ENCODE measurements at places on chromosomes 7 and 10.

- no peak for DNase-seq
Observed at GRCh38 chr7:94834359-94834758, 73.0 kb upstream of the PPP1R9A start.

DNA sequence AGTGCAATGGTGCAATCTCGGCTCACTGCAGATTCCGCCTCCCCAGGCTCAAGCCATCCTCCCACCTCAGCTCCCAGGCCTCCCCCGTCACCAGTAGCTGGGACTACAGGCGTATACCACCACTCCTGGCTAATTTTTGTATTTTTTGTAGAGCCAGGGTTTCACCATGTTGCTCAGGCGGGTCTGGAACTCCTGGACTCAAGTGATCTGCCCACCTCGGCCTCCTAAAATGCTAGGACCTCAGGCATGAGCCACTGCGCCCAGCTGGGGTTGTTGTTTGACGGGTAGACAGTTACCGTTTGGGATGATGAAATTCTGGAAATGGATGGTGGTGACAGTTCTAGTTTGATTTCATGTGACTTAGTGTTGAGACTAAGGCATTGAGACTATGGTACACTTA, 15.3 kb downstream of the CALML3 start:
- no peak for DNase-seq

- DNase-seq: no peak
Observed at GRCh38 chr10:123149162-123149567, 1.2 kb downstream of the HMX2 start.

GRCh38 chr7:108094346-108094745, 35.8 kb downstream of the LAMB4 start:
- no peak for DNase-seq

- DNase-seq: peak; percentile 75
Observed at GRCh38 chr7:150830937-150831336, 21.4 kb upstream of the AOC1 start.

GRCh38 chr7:98875501-98875900, 2.8 kb upstream of the TRRAP start:
- no peak for DNase-seq

DNA sequence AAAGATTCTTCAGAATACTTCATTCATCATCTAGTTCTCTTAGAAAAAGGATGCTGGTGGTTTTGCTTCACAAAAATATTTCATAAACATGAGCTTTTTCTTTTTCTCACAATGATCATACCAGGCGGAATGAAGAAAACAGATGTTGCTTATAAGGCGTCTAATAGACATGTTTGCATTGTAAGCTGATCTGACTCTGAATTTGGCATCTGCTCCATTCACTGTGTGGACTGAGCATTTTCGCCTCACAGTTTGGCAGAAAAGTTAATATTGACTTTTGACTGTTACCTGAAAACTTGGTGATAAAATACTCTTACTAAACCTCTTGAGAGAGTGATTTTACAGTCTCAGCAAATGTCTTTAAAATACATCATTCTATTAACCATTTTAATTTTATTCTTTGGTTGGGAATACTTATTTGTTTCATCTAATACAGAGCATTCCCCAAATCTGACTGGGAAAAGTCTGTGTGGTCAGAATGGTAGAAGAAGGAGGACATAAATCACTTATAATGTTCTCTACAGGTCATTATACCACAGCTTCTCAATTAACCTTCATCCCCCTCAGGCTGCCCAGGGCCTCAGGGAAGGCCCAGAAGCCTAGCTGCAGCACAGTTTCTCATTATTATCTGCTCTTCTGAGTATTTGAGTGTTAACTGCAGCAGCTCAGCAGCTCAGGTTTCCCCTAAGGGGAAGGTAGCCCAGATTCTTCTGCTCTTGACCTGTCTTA, 121.6 kb upstream of the KAT6B start:
- peak; percentile 56 for DNase-seq

DNA sequence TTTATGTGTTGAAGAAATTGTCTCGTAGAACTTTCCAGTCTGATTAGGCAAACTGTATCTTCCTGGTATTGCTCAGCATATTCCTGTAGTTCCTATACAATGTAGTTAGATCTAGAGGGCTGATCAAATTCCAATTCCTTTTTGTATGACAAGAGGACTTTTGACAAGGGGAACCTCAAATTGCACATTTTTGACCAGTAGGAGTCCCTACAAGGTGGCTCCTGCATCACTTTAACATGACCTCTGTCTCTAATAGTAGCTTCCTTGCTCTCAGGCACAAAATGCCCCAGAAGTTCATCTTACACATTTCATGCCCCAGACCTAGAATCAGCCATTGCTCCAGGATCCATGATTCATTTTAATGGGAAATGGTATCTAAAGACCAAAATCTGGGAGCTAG, 18.7 kb downstream of the HERPUD2 start:
- DNase-seq: no peak

DNA sequence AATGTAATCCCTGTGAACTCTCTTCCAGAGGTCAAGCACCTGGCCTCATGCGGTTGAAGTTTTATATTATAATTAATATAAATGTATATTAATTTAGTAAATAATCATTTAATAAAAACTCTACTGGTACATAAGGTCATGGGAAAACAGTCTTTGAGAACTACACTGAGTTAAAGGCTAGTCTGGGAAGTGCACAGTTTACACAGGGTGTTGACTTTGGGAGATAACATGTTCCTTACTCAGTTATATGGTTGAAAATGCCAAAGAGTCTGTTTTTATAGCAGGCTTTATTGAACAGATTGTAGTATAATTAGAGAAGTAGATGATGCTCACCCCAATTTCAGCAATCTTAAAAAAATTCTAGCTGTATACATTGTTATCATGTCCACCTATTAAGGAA, 735.9 kb downstream of the GATA3 start:
- no peak for DNase-seq

All from SHP77 (cell line).